Inflammatory macrophage treated with lipopolysaccharide for 1 hour (primary cell): ENCODE measurements at places on chromosomes 4 and X.

DNA sequence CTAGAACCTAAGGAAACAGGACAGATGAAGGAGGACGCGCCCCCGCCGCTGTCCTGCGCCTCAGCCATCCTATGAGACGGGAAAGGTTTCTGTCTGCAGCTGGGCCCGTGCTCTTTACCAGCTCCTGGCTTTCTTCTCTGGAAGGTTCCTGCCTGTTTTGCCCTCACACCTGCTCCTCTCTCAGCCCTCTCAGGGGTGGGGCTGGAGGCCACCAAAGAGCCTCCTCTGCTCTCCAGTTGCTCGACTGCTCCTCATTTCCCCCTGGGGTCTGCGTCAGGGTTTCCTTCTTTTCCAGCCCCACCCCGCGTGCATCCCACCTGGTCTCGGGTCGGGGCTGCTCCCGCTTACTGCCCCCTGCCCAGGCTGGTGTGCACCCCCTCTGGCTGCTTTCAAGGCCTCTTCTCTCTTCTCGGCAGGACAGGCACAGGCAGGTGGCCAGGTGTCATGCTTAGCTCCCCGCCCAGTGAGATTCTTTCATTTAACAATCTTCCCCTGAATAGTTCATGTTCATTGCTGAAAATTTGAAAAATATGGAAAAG, 4.6 kb downstream of the HTT-AS start:
- no peak for DNase-seq

DNA sequence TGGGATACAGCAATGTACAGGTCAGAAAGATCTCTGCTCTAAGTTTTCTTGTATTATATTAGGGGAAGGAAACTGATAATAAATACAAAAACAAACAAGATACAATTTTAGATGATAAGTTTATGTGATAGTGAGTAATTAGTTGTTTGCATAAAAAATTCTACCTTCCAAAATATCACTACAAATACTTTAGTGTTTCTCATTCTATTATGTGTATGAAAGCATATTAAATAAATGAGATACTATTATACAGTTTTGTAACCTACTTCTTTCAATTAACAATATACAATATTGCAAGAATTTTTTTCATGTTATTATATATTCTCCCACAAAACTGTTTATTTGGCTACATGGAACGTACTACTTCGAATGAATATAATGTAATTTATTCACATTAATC, 4.2 kb upstream of the FGF2 start:
- DNase-seq, result no peak

DNA sequence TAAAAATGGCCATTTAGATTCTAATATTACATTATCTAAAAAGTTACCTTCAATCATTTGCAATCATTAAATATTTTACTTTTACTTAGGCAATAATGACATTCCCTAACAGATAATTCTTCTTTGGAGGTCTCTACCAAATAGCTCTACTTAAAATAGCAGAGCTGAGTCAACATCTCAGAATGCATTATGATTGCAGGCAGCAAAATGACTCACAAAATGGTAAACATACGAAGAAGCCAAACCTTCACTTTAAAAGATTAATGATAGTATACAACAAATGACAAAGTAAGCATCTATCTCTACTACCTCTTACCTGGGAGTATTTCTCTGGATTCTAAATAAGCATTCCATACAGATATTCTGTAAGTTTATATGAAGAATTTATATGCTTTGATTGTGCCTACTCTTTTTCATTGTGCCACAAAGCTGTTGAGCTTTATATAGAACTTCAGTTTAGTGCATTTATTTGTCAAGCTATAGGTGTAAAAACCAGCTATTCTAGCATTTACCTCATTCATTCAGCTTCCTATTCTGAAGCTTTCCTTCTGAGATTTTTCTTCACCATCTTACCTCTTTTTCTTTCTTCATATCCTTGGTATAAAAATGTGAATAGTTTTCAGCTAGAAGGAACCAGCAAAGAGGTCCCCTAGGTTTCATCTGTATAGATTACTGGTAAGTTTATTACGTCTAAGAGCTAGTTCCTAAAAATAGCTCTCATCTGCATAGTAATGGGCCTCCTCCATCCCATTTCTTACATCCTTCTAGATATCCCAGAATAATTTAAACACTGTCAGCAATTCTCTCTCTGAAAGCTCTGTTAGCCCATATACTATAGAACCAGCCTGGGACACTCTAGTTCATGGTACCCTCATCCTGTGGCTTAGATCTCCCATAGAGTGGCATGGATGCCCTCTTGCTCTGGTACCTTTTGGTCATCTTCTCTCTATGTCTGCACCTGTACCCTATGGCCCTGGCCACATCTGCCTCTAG, 17.2 kb upstream of the SPCS3 start:
- no peak for DNase-seq

GRCh38 chr4:107747748-107748486, 27.9 kb upstream of the PAPSS1 start:
- DNase-seq, result no peak

DNA sequence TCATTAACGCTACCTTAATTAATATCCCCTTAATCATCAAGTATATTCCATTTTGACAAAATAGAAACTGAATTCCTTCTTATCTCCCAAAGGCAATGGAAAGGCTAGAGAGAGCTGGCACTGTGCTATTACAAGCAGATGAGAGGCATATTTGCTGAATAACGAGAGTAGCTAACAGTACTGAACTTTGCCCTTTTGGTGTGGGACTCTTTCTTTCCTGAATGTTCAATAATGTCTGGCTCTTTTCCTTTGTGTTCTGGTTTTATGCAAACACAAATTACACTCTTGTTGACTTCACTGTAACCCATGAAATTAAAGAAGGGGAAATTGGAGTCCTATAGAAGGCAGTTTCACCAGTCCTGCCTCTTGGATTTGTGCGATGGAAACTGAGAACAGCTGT, 63.5 kb downstream of the SHROOM3 start:
- DNase-seq, result no peak

GRCh38 chrX:17682259-17682658, 55.0 kb upstream of the SCML1 start:
- DNase-seq, result no peak

GRCh38 chr4:154208424-154208823, 283.2 kb downstream of the DCHS2 start:
- DNase-seq, result no peak

DNA sequence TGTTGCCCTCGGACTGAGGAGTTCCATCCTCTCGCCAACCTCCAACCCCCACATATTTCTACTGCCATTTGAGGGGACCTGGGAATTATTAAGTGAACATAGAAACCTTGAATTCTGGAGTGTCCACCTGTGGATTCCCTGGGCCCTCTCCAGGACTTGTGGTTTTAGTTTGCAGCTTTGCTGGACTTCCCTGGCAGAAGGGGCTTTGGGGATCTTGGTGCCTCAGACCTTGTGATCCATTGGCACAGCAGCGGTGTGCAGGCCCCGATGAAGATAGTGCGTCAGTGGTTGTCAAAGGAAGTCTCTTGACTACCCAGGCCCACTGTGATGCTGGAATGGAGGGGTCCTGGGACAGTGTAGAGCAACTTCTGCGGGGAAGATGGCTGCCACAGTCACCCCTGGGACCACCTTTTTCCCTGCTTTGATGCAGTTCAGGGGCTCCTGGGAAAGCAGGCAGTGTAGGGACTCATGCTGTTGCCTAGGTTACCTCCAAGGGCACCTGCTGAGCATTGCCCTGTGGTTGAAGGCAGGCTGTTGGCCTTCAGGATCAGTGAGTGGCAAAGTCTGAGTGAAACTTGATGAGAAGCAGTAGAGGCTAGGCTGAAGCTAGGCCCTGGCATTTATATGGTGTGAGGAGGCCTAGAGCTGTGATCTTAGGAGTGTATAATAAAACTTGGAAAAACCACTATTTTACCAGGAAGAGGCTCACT, 2.2 kb downstream of the SLC16A2 start:
- DNase-seq, result no peak

DNA sequence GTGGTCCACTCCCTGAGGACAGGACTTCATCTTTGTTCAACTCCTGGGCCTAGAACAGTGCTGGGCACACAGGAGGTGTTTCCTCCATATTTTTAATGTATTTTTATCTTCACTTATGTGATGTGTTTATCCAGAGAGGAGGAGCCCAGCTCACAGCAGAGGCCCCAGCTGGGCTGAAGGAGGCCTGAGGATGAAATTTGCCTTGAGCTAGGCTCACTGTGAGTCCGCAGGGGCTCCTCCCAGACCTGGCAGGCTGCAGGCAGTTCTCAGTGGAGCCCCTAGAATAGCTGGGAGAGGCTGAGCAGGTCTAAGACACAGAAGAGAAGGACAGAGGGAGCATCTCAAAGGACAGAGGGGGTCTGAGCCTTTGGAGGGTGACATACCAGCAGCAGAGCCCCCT, 26.8 kb downstream of the C4orf50 start:
- no peak for DNase-seq

DNA sequence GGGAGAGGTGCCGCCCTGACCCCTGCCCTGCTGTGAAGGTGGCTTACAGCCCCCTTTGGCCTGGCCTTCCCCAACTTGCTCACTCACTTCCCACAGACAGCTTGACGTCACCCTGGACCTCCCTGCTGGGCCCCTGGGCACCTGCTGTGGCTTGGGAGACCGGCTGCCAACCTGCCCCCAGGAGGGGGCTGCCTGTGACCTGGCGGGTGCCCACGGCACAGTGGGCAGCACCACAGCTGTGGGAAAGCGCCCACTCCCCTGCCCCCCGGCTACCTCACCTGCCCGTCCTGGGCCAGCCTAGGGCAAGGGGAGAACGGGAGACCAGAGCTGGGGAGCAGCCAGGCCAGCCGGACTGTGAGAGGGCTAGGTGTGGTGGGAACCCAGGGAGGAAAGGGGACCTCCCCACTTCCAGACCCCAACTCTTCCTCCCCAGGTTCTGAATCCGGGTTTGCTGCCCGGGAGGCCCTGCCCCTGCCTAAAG, 2.4 kb upstream of the ZFP92 start:
- no peak for DNase-seq

- no peak for DNase-seq
These were observed 128.1 kb upstream of the HPF1 start for GRCh38 chr4:169885893-169886292.

- no peak for DNase-seq
These were observed 15.2 kb downstream of the RUFY3 start for GRCh38 chr4:70737006-70737405.

- DNase-seq, result no peak
These were observed at the start of gene CPZ for GRCh38 chr4:8592366-8593263. CPZ (plus strand) TSS chr4:8592765; CDS start chr4:8592834, 69 bp downstream.
